Naive B cell (primary cell): ENCODE measurements at places on chromosomes 4 and X. TPM values are rescaled to one million over a fixed set of nuclear protein-coding genes. Genes with fewer than 3 reads are reported as not detected.

- H3K27me3 ChIP-seq, result peaks cover 13% of the 10 kb centered on the region
- H3K36me3 ChIP-seq, result no peaks in the 10 kb centered on the region
- DNase-seq, result no peak
- no peak overlapping the region for H3K27ac ChIP-seq
- peaks cover 8% of the 10 kb centered on the region for H3K4me1 ChIP-seq
- no peak overlapping the region for H3K4me3 ChIP-seq
These were observed 127.7 kb downstream of the RBMX2 start for GRCh38 chrX:130529531-130529930.

- no peak for DNase-seq
- H3K4me1 ChIP-seq, result no peaks in the 10 kb centered on the region
- H3K27me3 ChIP-seq, result no peaks in the 10 kb centered on the region
- no peaks in the 10 kb centered on the region for H3K36me3 ChIP-seq
- H3K27ac ChIP-seq, result no peak overlapping the region
These were observed 473.8 kb downstream of the IL15 start for GRCh38 chr4:142110136-142110535.

DNA sequence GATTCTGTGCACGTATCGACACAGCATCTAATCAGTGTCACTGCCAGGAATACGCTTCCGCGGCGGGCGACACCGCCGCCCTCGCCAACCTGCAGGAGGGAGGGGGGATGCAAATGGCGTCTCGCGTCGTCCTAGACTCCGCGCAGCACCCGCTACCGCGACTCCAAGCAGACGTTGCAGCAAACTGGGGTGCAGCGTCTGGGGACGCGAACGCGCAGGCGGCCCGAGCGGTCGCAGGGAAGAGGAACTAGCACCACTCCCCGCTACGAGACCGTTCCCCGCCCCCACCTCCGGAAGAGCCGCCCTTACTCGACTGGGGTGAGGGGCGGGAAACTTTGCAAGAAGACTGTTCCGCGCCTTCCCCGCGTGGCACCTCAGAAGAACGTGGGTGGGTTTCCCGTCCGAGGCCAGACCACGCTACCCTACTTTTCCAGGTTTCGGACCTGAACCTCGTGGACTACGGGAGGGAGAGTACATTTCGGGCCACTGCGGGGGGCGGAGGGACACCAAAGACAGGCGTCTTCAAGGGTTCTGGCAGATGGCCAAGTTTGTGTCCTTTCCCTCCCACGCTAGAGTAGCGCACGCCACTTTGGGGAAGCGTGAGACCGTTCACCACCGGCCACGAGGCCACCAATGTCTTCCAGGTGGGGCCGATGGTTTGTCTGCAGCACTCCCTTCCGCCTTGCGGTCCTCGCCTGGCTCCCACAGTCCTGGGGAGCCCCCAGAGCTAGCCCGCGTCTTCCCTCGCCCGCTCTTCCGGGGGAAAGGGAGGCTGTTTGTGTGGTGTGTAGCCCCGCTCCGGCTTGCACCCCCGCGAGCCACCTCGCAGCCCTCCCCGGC lies 78.0 kb upstream of the BCOR start:
- peaks cover 5% of the 10 kb centered on the region for H3K27me3 ChIP-seq
- H3K27ac ChIP-seq, result peak overlapping the region; percentile 99
- peaks cover 29% of the 10 kb centered on the region for H3K4me1 ChIP-seq
- no peaks in the 10 kb centered on the region for H3K36me3 ChIP-seq

The KIT gene
- polyA plus RNA-seq, result 0.27 TPM

DNA sequence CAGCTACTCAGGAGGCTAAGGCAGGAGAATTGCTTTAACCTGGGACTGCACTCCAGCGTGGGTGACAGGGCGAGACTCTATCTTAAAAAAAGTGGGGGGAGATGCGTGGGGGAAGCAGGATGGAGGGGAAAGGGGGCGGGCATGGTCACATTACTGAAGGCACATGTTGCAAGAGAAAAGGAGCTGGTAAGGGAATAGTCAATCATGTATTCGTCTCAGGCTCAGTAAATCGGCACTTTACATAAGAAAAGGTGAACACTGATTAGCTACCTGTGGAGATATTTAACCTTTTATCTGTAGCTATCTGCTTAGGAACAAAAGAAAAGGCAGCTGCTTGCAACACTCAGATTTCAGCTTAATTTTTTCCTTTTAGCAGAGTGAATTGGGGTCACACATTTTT lies 132.5 kb downstream of the PLS3 start:
- H3K4me3 ChIP-seq, result no peak overlapping the region
- no peaks in the 10 kb centered on the region for H3K36me3 ChIP-seq
- DNase-seq, result no peak
- no peaks in the 10 kb centered on the region for H3K27me3 ChIP-seq
- H3K27ac ChIP-seq, result no peak overlapping the region

The SSX2B gene
- not detected for polyA plus RNA-seq

DNA sequence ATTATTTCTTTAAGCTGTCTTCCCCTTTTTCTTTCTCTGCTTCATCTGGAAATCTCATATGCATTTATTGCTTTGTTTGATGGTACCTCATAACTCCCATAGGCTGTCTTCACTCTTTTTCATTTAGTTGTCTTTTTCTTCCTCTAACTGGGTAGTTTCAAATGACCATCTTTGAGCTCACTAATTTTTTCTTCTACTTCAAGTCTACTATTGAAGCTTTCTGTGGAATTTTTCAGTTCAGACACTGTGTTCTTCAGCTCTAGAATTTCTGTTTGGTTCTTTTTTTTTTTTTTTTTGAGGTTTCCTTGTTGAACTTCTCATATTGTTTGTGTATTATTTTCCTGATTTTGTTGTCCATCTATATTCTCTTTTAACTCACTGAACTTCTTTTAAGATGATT lies 23.0 kb downstream of the CASK start:
- no peak for DNase-seq
- no peaks in the 10 kb centered on the region for H3K27me3 ChIP-seq
- H3K27ac ChIP-seq, result no peak overlapping the region
- H3K4me3 ChIP-seq, result no peak overlapping the region
- H3K36me3 ChIP-seq, result peaks cover 15% of the 10 kb centered on the region
- H3K4me1 ChIP-seq, result peaks cover 13% of the 10 kb centered on the region

The PPEF2 gene
- not detected for polyA plus RNA-seq

GRCh38 chrX:112536544-112536943 lies 143.2 kb downstream of the LHFPL1 start:
- H3K36me3 ChIP-seq, result no peaks in the 10 kb centered on the region
- H3K27me3 ChIP-seq, result no peaks in the 10 kb centered on the region
- no peak for DNase-seq
- H3K27ac ChIP-seq, result no peak overlapping the region

DNA sequence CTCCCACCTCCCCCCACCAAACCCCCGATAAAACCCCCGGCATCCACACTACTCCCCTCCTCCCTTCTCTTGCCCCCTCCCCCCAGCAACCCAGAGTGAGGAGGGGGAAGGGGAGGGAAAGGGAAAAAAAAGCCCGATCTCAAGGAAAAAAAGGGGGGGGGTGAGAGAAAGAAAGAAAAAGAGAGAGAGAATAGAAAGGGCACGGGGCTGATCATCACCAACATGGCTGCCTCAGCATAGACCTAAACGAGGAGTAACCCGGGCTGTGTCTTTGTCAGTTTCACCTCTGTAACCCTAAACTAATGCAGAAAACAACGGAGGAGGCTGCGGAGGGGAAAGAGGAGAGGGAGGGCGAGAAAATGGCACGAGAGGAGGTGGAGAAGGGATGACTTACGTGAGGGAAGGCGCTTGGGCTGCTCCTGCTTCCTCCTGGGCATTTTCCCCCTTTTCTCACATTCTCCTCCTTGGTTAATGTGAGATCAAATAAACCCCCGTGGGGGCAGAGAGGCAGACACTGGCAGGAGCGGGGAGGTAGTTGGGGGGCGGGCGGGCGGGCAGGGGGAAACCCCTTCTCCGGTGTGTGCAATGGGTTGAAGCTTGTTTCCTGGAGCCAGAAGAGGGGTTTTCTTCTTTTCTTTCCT lies 532 bp downstream of the ZNF827 start:
- no peaks in the 10 kb centered on the region for H3K27me3 ChIP-seq
- no peaks in the 10 kb centered on the region for H3K36me3 ChIP-seq
- DNase-seq, result peak; percentile 56
- H3K4me1 ChIP-seq, result peaks cover 36% of the 10 kb centered on the region
- H3K4me3 ChIP-seq, result peak overlapping the region; percentile 96
- H3K27ac ChIP-seq, result peak overlapping the region; percentile 99

The TTC29 gene
- polyA plus RNA-seq, result not detected

The DUSP9 gene
- polyA plus RNA-seq, result not detected

The TSPAN6 gene
- not detected for polyA plus RNA-seq

The RNF212 gene
- 1.3 TPM for polyA plus RNA-seq

The POF1B gene
- polyA plus RNA-seq, result not detected

GRCh38 chr4:64125354-64125753 lies 283.9 kb downstream of the TECRL start:
- H3K27me3 ChIP-seq, result no peaks in the 10 kb centered on the region
- peaks cover 5% of the 10 kb centered on the region for H3K36me3 ChIP-seq
- H3K4me3 ChIP-seq, result no peak overlapping the region
- no peak for DNase-seq
- no peaks in the 10 kb centered on the region for H3K4me1 ChIP-seq

GRCh38 chr4:183770906-183771305 lies 111.8 kb downstream of the TRAPPC11 start:
- H3K27ac ChIP-seq, result no peak overlapping the region
- no peak for DNase-seq
- H3K4me3 ChIP-seq, result no peak overlapping the region
- H3K27me3 ChIP-seq, result peaks cover 5% of the 10 kb centered on the region
- no peaks in the 10 kb centered on the region for H3K4me1 ChIP-seq

The NPY1R gene
- not detected for polyA plus RNA-seq
